ENCODE measurements at places on chromosomes 1 and 21.

DNA sequence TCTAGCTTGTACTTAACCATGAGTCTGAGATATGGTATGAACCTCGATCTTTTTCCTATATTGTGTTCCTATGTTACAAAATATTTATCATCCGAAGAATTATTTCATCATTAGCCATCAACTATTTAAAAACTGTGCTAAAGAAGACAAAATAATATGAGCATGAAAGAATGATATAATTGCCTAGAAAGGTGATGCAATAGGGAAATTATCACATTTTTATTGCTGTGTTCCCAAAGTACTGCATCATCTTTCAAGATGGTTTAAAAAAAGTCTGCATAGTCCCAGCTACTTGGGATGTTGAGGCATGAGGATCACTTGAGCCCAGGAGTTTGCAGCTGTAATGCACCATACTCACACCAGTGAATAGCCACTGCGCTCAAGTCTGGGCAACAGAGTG lies 126.7 kb downstream of the APP start:
- DNase-seq = no peak

DNA sequence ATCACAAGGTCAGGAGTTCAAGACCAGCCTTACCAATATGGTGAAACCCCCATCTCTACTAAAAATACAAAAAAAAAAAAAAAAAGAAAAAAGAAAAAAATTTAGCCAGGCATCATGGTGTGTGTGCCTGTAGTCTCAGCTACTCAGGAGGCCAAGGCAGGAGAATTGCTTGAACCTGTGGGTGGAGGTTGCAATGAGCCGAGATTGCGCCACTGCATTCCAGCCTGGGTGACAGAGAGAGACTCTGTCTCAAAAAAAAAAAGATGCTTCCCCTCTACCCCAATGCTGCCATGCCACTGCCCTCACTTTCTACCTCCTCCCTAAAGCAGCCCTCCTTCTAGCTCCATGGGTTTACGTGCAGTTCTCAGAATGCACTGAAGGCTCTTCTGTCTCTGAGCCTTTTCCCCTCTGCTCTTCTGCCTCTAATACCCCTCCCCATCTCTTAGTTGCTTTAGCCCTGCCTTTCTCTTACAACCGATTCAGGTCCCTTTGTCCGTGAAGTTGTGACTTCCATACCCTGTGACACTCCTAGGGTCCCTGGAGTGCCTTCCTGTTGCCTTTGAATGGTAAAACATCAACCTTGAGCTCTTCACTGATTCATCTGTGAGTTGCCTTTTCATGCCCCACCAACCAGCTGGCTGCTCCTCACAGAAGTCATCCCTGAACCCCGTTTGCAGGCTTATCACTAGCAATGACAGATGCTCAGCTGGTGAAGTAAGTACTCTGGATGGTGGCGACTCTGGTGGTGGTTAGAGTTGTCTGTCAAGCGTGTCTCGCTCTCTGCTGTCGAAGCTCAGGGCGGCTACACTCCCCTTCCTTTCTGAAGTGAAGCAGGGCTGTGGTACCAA lies 234.9 kb downstream of the RHOU start:
- no peak for DNase-seq

DNA sequence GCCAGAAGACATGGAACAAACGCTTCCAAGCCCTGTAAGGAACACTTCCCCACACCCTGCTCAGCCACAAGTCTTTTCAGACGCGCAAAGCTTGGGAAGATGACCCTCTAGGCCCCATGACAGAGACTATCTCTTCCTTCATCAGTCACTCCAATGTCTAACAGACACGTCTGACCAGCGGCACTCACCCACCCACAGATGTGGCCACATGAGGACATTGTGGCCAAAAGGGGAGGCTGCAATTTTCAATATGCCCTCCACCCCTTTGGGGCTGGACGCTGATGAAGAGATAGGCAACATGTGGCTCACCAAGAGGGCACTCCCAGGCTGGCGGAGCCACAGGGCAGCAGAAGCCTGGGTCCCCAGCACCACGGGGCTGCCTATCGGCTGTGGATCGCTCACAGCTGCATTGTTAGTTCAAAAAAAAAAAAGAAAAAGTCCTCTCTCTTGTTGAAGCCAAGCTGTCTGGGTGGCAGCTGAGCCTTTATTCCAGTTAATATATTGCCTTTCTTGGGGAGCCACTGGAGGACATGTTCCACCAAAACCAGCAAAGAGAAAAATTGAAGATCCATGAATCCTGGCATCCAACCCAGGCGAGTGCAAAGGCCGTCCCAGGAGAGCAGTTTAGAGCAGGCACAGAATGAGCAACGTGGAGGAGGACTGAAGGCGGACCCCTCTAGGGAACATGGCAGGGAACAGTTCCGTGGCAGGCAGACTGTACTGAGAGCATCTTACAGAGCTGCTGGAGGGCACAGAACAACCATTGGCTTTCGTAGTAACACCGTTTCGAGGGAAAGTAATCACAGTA lies 52.7 kb upstream of the GPR153 start:
- no peak for DNase-seq

DNA sequence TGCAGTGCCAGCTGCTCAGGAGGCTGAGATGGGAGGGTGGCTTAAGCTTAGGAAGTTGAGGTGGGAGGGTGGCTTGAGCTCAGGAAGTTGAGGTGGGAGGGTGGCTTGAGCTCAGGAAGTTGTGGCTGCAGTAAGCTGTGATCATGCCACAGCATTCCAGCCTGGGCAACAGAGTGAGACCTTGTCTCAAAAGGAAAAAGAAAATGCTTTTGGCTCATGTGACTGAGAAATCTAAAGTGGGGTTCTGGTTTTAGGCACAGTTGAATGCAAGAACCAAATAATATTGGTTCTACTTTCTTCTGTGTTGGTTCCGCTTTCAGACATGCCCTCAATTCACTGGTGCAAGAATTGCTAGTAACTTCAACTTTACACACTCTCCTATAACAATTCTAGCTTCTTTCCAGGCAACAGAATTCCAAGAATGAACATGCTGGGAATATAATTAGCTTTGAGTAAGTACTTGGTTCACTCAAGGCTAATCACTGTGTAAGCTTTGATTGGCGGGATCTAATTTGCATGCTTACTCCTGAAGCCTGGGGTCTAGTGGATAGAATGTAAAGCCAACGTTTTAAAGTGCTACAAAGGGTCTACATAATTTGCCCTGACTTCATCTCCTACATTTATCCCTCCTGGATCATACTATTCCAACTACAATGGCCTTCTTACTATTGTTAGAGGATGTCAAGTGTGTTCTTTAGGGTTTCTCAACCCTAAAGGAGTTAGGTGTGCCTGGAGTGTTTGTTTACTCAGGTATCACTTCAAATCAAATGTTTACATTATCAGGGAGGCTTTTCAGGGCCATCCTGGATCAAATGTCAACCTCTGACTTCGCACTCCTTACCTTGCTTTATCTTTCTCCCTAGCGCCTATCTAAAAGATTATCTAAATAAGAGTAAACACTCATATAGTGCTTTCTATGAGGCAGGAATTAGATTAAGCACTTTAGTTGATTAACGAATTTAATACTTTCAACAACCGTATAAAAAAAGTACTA lies 115.1 kb downstream of the SLC16A1 start:
- DNase-seq = no peak

DNA sequence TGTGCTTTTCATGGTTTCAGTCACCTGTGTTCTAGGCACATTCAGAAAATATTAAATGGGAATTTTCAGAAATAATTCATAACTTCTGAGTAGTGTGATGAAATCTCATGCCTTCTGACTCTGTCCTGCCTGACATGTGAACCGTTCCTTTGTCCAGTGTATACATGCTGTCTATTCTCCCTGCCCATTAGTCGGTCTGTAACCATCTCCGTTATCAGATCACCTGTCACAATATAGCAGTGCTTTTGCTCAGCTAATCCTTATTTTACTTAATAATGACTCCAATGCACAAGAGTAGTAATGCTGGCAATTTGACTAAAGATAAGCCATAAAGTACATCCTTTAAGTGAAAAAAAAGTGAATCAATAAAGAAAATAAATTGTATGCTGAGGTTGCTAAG lies 597.5 kb downstream of the BRINP3 start:
- DNase-seq = no peak

DNA sequence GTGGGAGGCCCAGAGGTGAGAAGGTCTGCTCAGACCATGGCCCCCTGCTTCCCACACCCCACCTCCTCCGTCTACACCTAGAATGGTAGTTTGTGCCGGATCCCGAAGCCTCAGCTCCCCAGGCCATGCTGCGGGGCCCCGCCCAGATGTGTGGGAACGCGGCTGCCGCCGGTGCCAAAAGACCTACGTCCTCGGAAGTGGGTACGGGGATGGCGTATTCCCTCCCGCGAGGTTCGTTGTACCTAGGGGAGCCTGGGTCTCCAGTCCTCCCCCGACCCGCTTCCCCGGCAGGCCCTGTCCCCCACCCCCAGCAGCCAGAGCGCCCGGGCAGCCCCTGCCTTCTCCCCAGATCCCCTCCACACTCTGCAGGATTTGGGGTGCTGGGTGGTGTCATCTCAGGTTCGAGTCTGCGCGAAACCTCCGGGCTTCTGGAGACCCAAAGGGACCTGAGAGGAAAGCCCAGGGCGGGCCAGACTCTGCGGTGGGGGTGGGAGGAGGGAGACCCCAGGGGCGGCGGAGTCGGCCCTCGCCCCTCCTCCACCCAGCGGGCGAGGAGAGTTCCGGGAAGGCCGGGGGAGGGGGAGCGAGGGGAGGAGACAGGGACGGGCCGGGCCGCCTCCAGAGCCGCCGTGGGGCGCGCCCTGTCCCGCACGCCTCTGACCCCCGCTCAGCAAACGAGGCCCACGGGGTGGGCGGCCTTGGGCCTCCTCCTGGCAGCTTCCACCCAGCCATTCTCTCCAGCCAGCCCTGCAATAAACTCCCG lies 6.2 kb upstream of the PRDM16 start:
- no peak for DNase-seq
